ENCODE measurements at places on chromosomes 4 and X.

DNA sequence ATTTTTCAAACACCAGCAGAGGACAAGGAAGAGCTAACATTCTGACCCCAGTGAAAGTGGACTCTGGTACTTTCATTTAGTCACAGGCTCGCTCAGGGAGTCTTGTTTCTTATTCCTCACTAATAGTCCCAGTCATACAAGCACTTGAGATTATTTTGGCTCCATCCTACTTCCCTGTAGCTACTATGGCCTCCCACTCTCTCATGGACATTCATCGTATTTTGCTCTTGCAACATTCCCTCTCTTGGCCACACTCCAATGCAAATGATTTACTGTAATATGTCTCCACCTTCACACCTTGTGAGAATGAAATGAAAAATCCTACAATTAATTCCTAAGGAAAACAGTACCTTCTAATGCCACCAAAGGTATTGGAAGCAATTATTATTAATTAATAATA lies 21.3 kb downstream of the PLRG1 start:
- DNase-seq = no peak

GRCh38 chr4:32499171-32499570 lies 1779.0 kb downstream of the PCDH7 start:
- DNase-seq = no peak

GRCh38 chr4:63921561-63921960 lies 487.7 kb downstream of the TECRL start:
- DNase-seq = no peak

- DNase-seq = no peak
These were observed 537.5 kb downstream of the BCOR start for GRCh38 chrX:39560271-39560670.

- no peak for DNase-seq
These were observed 84.3 kb upstream of the SLC4A4 start for GRCh38 chr4:71254451-71255012.

- no peak for DNase-seq
These were observed 1084.9 kb downstream of the RPA4 start for GRCh38 chrX:97968376-97969163.

DNA sequence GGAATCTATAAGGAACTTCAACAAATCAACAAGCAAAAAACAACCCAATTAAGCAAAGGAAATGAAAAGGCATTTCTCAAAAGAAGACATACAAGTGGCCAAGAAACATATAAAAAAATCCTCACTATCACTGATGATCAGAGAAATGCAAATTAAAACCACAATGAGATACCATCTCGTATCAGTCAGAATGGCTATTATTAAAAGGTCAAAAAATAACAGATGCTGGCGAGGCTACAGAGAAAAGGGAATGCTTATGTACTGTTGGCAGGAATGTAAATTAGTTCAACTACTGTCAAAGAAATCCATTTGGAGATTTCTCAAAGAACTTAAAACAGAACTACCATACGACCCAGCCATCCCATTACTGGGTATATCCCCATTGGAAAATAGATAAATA lies 292.4 kb upstream of the FAT1 start:
- DNase-seq = no peak

DNA sequence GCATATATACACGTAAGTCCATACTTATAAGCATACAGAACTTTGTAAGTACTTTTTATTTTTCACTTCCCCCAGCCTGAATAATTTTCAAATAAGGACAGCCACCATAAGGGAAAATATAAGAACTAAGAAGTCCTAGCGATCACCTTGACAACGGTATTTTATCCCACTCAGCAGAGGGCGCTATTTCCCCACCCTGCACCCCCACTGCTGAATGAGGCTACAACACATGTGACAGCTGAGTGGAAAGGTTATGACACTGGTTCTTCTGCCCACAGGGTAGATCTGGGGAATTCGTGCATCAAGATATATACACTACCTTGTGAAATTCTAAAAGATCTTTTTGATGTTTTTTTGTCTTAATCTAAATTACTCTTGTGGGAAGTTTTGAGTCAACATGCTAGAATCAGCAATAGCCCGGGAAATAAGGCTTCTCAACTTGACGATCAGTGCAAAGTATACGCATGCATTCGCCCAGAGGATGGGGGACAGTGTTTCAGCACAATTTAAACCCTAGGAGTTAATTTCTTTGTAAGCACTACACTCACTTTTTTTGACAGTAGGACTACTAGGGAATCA lies 151.5 kb downstream of the CORIN start:
- DNase-seq = peak; percentile 34

- DNase-seq = no peak
These were observed 32.2 kb downstream of the LNX1 start for GRCh38 chr4:53559021-53559620.

DNA sequence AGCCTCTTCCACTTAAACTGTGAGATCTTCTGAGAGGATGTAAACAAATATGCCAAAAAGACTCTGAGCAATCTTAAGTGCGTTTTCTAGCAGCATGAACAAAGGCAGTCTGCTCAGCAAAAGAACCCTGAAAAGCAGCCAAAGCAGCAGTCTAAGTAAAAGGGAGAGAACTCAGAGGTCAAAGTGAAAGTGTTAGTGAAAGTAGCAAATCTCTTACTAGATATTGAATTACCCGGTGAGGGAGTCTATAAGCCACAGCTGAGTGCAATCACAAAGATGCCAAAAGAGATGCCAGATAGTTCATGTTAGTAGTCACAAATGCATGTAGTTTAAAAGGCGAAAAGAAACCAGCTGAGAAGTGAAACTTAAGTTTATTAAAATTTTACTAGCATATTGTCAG lies 7.9 kb upstream of the GNRHR start:
- no peak for DNase-seq

DNA sequence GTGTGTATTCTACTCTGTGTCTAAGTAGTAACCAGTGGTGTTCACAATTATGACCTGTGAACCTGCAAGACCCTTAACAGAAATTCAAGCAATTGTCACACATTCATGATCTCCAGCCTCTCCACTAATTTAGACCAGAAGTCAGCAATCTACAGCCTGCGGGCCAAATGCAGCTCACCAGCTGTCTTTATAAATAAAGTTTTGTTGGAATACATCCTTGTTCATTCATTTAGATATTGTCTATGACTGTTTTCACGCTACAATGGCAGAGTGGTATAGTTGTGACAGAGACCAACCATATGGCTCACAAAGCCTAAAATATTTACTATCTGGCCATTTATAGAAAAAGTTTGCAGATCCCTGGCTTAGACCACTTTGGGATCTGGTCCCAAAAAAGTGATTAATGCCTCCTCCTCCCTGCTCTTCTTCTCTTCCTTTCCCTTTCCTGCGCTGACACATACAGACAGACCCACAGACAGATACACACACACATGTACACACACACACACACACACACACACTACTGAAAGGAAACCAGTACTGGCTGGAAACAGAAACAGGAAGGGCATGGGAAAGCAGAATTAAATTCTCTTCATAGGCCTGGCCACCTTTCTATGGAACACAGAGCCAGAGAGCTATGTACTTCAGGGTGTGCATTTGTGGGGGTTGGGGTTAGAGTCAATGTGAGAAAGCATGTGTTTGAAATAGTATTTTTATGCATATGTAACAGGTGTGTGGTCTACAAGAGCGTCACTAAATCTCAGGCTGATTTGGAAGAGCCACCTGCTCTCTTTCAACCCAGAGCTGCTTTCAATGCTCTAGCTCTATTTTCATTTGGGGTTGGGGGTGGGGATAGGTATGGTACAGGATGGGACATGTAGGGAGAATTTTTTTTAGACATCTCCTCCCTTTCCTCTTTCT lies 49.7 kb upstream of the TMEM164 start:
- no peak for DNase-seq

DNA sequence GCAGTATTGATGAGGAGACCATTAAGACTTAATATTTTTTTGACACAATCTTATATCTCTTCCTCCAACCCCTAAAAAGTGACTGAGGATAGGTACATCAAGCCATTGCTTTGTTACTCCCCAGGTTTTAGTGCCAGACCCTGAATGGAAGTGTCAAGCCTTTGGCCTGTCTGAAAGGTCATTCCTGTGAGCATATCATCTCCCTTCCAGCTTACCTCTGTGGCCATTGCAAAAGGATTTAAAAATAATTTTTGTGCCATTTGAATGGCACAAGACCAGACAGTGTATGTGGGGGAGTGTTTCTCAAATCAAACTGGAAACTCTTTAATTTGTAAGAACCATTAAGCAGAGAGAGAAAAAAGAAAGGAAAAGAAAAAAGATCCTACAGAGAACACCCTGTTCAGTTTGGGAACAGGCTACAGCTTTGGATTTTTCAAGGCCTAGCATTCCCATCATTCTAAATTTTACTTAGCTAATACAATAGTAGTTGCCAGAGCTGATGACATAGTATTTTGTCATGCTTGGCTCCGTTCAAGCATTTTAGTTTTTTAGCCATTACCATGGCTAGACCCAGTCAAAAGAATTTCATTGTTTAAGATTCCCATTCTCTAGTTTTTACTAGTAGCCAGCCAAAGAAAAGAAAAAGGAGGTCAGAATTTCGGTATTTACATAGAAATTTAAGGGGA lies 49.6 kb downstream of the HPF1 start:
- no peak for DNase-seq

GRCh38 chr4:24256547-24256946 lies 327.8 kb downstream of the DHX15 start:
- no peak for DNase-seq

- DNase-seq = no peak
These were observed 660.8 kb upstream of the AADAT start for GRCh38 chr4:170750519-170750918.

- no peak for DNase-seq
These were observed 68.5 kb downstream of the NPNT start for GRCh38 chr4:105963461-105964400.

DNA sequence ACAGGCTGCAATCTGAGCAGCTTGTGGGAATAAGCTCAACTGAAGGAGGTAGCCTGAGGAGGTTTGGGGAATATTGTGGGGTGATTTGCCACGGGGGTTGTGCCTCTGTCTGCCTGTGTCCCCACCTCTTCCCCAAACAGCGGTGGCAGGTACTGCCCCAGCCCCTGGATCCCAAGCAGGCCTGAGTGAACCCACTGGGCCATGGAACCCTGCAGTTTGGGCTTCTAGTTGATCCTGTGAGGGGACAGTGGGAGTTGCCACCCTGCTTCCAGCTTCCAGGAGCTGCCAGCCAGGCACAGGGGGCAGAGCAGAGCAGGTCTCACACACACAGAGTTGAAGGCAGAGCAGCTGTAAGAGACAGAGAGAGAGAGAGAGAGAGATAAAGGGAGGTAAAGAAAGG lies 97.4 kb downstream of the PJA1 start:
- DNase-seq = no peak

- DNase-seq = no peak
These were observed 37.3 kb upstream of the LPAR4 start for GRCh38 chrX:78710171-78710570.

DNA sequence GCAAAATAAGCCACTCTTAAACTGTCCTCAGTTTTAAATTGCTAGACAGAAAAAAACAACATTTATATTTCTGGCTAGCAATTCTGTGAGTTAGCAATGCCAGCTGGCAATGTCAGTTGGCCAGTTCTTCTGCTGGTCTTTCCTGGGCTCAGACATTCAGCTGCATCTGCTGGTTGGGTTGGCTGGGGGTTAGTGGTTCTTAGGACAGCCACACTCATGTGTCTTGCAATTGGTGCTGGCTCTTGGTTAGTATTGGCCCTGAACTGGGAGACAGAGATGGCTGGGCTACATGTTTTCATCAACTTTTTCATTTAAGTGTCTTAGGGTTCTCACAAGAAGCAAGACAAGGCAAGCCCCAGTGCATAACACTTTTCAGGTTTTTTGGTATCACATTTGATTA lies 48.0 kb upstream of the PDLIM5 start:
- DNase-seq = no peak

DNA sequence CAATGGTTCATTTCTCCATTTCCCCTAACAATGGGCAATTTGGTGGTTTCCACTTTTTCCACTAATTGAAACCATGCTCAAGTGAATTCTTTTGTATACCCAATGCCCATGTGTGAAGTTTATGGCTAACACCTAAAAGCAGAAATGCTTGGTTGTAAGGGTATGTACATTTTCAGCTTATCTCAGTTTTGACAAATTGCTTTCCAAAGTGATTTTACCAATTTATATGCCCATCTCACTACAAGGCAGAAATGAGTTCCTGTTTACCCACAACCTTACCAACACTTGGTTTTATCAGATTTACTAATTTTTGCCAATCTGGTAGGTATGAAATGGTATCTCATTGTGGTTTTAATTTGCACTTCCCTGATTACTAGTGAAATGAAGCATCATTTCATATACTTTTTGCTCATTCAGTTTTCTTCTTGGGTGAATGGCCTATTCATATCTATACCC lies 14.8 kb downstream of the GPR34 start:
- DNase-seq = no peak

DNA sequence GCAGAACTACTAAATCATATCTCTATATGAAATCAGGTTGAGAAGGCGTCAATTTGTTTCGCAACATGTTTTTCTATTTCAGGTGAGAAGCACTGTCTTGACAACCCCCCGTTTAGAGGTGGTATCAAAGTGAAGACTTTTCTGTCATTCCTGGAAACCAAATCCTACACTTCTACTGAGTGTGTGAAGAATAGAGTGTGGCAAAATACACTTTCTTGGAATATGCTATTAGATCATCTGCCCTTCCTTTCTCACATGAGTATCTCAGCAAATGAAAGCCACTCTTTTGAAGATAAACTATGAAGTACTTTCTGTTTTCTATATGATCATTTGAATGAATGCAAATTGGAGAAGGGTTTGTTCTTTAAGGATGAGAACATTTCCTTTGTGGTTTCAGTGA lies 174.0 kb upstream of the FMR1 start:
- DNase-seq = no peak

DNA sequence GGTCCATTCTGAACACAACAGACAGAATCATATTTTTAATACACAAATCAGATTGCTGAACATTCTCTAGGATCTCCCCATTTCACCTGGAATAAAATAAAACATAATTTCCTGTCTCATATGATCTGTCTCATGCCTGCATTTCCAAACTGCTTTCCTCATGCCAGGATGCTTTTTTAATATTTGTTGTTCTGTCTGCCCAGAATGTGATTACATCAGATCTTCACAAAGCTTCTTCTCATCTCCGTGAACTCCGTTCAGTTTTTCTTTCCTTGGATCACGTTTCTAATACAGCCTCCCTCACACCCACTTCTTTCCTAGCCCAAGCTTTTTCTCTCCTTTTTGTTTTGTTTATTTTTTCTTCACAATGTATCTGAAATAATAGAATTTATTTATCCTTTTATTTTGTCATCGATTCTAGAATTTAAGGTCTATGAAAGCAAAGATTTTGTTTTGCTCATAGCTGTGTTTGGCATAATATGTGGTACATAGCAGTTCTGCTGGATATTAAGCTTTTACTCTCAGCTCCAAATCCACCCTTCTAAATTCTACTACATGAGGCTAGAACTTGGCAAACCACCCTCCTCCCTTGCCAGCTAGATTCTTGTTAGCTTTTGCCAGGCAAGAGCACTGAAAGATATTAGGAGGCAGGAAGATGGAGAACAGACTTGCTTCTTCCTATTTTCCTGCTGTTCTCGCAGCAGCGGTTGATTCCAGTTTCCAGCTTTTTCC lies 165.5 kb upstream of the SLIT2 start:
- DNase-seq = no peak

DNA sequence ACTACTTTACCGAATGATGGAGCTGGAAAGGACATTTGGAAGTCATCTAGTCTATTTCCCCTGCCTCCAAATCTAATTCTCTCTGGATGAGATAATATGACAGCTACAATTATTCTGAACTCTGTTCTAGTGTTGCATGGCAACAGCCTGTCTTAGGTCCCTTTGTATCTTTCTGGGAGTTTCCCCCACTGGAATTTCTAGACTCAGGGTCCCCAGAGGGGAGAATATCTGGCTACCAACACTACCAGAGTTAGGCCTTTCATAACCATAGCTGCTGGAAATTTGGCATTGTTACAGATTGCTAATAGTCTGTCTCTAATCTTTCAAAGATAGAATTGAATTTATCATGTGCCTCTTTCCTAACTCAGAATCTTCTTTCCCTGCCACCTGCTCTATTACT lies 4.5 kb downstream of the MSN start:
- DNase-seq = no peak

All from activated effector memory CD4-positive, alpha-beta T cell treated with Interleukin-2 at 50 U/mL for 16 hours (primary cell).